Effector CD8-positive, alpha-beta T cell (primary cell): ENCODE measurements at places on chromosomes 6 and 20.

DNA sequence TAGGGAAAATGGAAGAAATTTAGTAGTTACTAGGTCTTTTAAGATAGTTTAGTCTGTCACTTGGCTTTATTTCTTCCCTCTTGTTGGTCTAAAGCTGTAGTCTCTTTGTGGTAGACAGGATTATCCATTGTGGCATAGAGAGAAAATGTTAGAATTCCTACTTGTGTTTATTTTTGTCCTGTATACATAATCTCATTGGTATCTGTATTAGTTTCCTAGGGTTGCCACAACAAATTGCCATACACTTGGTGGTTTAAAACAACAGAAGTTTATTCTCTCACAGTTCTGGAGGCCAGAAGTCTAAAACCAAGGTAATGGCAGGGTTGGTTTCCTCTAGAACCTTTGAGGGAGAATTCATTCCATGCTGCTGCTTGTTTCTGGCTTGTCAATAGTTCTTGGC is 119.4 kb downstream of the ZFAND3 start:
- DNase-seq, result no peak

GRCh38 chr20:53623134-53623453 is 29.5 kb upstream of the ZNF217 start:
- no peak for DNase-seq

DNA sequence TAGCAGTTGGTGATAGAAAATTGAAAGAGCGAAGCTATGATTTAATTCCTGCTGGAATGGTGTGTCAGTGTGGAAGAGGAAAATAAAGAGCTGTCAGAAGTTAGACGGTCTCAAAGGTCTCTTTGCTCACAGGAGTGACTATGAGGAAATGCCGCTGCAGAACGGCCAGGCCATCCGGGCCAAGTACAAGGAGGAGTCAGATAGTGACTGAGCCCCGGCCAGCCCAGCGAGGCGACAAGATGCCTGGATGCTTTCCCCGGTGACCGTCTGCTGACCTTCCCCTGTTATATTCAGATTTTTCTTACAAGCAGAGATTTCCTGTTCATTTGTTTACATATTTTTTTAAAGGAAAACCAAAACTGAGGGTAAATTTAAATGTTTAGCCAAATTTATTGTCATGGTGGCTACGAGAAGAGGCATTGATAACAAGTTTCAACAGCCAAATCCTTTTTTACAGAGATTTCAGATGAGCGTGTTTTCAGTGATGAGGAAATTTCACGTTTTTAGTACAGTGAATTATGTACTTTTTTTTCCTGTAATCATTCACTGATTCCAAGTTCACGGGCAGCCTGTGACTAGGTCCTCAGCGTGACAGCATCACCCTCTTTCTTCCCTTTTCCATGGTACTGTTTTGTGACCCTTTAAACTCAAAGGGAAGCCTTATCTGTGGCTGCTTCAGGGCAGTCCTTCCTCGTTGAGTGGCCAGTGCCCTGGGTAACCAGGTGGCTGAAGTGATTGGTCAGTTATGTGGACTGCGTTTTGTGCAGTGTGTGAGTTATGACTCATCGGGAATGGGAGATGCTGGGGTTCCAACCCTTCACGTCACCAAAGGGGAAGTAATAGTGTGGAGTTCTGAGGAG is 12.6 kb downstream of the DYNLT1 start:
- no peak for DNase-seq

DNA sequence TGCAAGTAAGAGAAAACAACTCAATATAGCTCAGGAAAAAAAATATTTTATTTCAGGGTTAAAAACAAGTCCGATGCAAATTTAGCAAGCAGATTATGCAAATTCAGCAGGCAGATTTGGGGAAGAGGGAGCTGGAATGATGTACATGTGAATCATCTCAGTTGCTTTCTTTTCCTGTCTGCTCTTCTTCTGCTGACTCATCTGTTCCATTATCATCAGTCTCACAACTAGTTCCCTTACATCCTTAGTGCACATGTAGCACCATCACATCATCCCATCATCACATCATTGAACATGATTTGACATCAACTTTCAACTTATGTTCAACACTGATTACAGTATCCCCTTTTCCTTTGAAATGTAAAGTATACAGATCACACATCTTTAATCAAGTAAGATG is 11.5 kb upstream of the DEFB113 start:
- no peak for DNase-seq

DNA sequence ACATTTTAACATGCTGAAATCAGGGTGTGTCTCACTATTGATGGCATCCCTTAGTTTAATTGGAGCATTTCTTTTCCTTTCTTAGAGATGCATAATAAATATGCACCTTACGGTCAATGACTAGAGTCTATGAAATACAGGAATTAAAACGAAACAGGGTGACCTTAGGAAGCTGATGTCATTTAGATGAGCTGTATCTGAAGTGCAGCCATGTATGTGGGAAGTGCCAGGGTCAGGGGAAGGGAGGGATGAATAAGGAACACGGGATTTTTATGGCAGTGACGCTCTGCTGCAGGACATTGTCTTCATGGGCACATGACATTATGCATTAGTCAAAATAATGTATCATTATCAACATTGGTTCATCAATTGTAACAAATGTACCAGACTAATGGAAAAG is 84.0 kb downstream of the AGPAT4 start:
- DNase-seq, result no peak

DNA sequence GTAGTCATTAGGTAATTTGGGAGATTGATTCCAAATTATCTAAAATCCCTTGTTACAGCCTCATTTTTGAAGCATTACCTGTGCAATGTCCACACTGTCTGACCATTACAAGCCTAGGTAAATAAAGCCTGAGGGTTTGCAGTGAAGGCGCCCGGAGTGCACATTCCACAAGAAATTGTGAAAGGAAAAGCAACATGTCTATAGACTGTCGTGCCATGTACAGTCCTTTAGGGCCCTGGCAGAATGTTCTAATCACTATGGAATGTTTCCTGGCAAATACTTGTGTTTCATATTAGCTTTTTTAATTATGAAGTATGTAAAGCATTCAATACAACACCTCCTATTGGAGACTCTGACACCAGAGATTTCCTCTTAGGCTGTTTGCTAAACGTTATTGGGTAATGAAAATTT is 28.9 kb downstream of the PREP start:
- no peak for DNase-seq

DNA sequence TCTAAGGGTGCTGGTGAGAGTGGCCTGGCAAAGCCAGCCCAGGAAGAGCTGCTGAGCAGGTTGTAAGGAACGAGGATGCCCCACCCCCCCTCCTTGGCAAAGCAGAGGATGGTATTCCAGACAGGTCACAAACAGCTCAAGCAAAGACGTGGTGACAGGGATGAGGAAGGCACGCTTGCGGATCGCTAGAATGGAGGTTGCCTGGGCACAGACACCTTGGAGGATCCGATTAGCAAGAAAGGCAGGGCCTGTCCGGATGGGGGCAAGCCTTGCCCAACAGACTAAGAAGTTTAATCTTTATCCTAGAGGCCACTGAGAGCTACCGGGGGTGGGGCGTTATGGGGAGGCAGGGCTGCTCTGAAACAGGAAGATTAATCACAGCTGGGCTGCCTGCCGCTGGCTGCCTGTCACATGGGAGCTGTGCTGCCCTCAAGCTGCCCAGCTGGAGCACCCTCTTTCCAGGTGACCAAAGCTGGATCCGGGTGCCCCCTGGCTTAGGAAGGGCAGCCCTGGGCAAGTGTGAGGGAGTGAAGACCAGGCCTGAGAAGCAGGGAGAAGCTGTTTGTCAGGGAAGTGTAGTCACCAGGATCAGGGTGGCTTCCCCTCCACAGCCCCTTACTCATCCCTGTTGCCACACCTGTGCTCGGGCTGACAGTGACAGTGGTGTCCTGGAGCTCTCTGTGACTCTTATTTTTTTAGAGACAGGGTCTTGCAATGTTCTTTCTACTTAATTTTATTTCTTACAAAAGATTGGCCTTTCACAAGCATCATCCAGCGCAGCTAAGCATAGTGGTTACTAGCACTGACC is 9.1 kb upstream of the MAPK13 start:
- no peak for DNase-seq

DNA sequence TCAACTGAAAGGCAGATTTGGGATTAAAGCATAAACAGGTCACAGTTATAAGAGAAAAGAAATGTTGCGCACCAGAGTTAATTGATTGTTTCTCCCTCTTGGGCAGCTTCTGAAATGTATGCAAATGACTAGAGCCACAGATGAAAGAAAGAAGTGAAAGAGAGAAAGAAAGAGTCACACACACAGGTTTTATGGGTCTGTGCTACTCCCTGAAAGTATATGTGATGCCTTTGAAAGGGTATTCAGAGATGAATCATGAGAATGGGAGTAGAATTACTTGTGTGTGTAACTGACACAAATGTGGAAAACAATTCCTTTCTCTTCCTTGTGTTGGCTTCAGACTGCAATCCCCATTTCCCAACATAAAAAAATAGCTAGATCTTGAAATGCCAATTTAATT is 196.9 kb downstream of the FOXA2 start:
- DNase-seq, result no peak

DNA sequence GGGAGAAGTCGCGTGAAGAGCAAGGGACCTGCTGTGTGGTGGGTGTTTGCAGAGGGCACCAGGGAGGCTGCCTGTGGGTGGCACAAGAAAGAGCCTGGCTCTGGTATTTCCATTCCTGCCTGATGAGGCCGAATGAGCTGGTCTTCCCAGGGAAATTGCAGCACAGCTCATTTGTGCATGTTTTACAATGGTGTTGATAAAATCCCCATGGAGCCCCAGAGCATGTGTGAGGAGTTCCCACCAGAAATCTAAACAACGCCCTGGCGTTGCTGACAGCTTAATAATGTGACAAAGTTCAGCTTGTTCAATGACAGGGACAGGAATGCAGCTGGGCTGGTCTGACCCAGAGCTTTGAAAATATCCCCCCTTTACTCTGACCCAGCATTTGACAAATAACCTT is 135.5 kb downstream of the CLIC5 start:
- no peak for DNase-seq

- no peak for DNase-seq
Measured at GRCh38 chr6:163716690-163717089, 302.2 kb downstream of the QKI start.
